Naive thymus-derived CD8-positive, alpha-beta T cell (primary cell): ENCODE measurements at places on chromosomes 5 and 9. TPM values are rescaled to one million over a fixed set of nuclear protein-coding genes. Genes with fewer than 3 reads are reported as not detected.

Gene AQP3
- total RNA-seq, result 72.8 TPM

Gene FREM1
- total RNA-seq, result not detected

Gene C5orf52
- total RNA-seq, result not detected

Gene SLCO6A1
- total RNA-seq, result not detected

Gene PCA3
- total RNA-seq, result not detected
